Activated CD4-positive, alpha-beta T cell treated with anti-CD3 and anti-CD28 coated beads, Interleukin-2, amount 10 ng/mL, durations not matched to agents 24 days and 14 days (primary cell): ENCODE measurements at places on chromosomes 11 and 22. TPM values are rescaled to one million over a fixed set of nuclear protein-coding genes. Genes with fewer than 3 reads are reported as not detected.

LDHAL6A gene
- total RNA-seq: not detected in 2 replicates

DNA sequence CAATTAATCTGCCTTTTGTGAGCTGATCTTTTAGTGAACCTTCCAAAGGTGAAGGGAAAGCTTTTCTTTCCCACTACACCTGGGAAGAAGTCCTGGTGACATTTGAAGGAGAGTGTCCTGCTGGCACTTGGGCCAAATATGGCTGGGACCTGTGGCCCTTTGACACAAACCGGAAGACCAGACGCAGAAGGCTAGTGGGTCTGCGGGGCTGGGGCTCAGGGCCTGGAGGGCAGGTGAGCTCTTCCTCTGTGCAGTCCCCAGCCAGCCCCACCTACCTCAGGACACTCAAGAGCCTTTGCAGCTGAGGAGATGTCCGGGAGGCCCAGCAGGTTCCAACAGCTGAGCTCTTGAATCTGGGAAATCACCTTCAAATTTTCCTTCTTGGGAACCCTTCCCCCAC, 138.0 kb upstream of the THY1 start:
- no peaks in the 10 kb centered on the region for H3K36me3 ChIP-seq
- no peak overlapping the region for H3K4me3 ChIP-seq
- no peaks in the 10 kb centered on the region for H3K4me1 ChIP-seq
- peaks cover 29% of the 10 kb centered on the region for H3K27me3 ChIP-seq

DNA sequence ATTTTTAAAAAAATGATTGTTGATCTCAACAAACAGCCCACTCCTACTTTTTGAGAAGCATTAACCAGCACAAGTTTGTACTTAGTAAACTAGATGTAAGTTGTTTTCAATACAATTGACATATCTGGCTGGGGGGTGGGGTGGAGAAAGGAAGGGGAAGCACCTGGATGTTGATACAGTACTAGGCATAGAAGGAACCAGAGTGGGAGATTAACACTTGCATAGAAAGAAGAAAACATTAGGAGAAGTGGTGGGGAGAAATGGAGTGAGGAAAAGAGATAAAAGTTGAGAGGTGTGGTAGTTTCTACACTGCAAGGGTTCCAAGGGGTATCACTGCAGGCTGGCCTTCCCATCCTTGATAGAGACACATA, 10.6 kb upstream of the GAB2 start:
- no peak for DNase-seq
- peaks cover 17% of the 10 kb centered on the region for H3K36me3 ChIP-seq
- peaks cover 44% of the 10 kb centered on the region for H3K4me1 ChIP-seq
- no peak overlapping the region for H3K27ac ChIP-seq

ATL3 gene
- 38.5 and 39.5 TPM in 2 replicates for total RNA-seq

DNA sequence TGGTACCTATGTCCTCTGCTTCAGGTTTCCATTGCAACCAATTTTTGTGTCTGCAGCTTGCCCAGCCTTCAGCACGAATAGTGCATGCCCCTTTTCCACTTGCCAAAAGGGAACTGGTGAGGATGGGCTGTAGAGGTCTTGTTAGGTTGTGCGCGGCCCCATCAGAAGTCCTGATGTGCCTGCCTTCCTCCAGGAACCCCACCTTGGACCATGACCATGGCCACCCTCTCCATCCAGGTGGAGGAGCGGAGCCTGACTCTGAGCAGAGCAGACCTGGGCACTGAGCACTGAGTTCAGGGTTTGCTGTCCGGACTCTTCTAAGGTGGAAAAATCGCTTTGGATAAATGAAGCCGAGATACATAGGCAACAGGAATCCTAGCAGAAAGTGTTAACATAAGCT, 6.9 kb downstream of the GLB1L2 start:
- no peak overlapping the region for H3K27ac ChIP-seq
- no peaks in the 10 kb centered on the region for H3K36me3 ChIP-seq
- H3K4me3 ChIP-seq: no peak overlapping the region
- peak; percentile 49 for DNase-seq
- peaks cover 3% of the 10 kb centered on the region for H3K4me1 ChIP-seq

DNA sequence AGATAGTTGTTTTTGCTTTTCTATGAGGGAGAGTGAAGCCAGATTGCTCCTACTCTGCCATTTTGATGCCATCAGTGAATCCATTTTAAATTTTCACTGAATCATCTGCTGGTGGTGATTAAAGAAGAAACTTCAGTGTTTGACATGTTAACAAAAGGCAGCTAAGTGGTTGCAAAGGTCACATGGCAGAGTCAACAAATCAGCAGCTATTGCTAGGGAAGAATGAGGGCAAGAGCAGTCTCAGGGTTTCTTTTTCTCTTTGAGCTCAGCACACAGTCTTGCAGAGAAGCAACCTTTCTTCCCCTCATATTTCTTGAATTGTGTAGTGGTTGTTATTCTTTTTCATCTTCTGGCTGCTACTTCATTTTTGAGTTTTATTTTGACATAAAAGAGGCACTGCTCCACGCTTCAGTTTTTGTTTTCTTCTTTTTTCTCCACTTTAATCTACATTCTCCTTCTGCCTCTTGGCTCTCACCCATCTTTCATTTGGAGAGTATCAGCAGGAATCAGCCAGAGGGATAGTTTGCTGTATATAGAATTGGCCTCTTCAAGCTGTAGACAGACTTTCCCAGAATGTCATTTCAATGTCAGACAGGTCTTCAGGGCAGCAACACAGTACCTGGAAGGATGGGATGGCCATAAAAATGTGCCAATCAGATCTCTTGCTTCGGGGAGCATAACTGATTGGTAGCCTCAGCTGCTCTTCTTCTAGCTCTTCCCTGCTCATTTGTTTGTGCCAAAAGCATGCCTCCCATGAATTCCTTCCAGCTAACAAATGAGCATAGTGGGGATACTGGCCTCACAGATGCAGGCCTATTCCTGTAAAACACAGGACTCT, 153.9 kb downstream of the TRPC6 start:
- H3K4me3 ChIP-seq: no peak overlapping the region
- H3K4me1 ChIP-seq: no peaks in the 10 kb centered on the region
- DNase-seq: no peak
- no peak overlapping the region for H3K27ac ChIP-seq
- H3K27me3 ChIP-seq: no peaks in the 10 kb centered on the region
- no peaks in the 10 kb centered on the region for H3K36me3 ChIP-seq
